ENCODE measurements at places on chromosomes 7 and 10. TPM values are rescaled to one million over a fixed set of nuclear protein-coding genes. Genes with fewer than 3 reads are reported as not detected.

Gene BAIAP2L1
- 0.36 TPM for total RNA-seq

Gene NKX6-2
- total RNA-seq, result not detected

Gene PIP
- total RNA-seq, result not detected

Gene PLXNA4
- total RNA-seq, result 4.4 TPM

Gene RSPH10B
- not detected for total RNA-seq

Gene PAPOLB
- not detected for total RNA-seq

Gene GPAM
- 4.8 TPM for total RNA-seq

Gene LSM5
- total RNA-seq, result 26.8 TPM

Gene FKBP6
- total RNA-seq, result not detected

Gene AKR1E2
- 15.5 TPM for total RNA-seq

GRCh38 chr10:121519901-121520493, 78.2 kb downstream of the FGFR2 start:
- no peak for DNase-seq

DNA sequence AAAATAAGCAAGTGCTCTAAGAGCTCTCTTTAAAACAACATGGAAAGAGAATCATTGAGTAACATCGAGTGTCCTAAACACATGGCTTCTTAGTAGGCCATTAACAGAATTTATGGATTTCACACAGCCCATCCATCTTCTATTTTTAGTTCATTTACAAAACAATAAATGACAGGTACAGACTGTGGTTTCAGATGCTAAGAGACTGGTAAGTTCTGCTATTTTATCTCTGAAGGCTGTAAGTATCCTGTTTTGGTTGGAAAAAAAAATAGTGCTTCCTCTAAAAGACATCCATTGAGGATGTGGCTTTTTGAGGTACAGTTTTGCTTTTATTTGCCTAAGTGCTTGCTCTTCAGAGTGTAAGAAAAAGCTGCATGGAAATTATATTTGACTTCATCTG, 27.4 kb upstream of the GNAI1 start:
- no peak for DNase-seq

DNA sequence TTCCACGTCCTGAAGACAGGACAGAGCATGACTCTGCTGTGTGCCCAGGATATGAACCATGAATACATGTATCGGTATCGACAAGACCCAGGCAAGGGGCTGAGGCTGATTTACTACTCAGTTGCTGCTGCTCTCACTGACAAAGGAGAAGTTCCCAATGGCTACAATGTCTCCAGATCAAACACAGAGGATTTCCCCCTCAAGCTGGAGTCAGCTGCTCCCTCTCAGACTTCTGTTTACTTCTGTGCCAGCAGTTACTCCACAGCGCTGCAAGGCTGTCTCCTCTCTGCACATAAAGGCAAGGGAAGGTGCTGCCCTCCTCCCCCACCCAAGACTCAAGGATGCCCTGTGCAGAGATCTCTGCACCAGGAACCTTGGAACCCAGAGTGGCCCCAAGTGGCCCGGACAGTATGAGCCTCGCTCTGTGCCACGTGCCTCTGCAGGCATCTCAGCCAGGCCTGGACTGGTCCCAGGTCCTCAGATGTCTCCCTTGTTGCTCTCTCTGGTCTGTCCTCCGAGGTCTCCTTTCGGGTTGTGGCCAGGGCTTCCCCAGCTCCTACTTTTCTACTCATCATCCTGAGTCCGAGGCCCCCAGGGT, 230.3 kb upstream of the PRSS58 start:
- DNase-seq, result no peak

DNA sequence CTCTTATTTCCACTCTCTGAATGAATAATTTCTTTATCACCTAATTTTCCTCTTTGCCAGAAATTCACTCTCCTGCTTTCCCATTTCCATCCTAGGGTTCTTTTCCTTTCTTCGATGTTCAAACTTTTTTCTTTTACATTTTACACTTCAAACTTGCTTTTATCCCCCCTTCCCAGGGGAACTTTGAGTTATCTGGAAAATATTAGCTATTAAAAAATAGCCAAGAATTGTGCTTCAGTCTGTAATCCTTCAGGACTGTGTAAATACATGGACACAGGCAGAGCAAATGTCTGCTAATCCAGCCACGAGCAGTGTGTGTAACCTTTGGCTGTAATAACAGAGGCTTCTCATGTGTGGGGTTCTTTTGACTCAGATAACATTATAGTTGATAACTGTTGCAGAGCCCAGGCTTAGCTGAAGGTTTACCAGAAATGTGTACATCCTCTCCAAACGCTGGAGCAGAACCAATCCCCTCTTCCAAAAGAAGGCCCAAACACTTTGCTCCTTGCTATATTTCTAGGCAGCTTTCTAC, 4.6 kb downstream of the ASB4 start:
- no peak for DNase-seq

GRCh38 chr7:107661081-107661864, 645 bp downstream of the SLC26A4 start:
- DNase-seq, result peak; percentile 68

GRCh38 chr7:150372271-150373048, 3.8 kb downstream of the REPIN1 start:
- peak; percentile 62 for DNase-seq

- DNase-seq, result no peak
Observed at GRCh38 chr7:79624336-79624735, 170.9 kb upstream of the MAGI2 start.

DNA sequence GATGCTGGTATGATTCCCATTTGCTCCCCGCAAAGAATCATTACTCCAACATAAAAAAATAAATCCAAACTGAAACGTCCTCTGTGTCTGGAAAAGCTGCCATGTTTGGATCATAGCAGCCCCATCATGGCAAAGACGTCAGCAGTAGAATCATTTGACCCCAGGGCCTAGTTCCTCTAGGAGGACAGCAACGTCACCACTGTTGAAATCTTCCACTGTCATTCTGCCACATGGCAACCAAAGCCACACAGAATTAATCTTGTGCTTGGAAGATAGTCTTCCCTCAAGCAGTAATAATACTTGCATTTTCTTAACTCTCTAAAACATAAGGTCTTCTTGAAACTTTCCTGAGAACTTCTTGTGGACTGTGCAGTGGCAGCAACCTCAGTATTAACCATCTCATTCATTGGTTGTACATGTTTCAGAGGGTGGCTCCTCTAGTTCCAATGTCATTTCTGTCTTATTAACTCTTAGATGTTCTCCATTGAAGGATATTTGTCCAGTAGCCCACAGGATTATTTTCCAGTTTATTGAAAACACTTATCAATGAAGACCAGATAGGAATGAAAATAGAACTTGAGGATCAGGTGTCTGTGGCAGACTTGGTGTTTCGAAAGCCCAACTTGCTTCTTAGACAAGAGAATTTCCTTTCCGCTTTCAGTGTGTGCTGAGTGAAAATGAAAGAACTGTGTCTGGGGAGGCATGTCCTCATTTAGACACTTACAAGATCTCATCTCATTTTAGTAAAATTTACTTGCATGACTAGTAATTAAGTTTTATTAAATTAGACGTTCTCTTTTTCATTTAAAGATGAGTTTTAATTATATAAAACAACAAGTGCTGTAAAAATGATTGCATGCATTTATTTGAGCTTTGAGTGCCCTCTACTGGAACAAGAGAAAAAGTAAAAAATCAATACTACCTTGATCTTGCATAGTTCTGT, 28.9 kb upstream of the INHBA start:
- DNase-seq, result no peak

GRCh38 chr7:69982197-69982596, 383.9 kb downstream of the AUTS2 start:
- DNase-seq, result no peak

- no peak for DNase-seq
Observed at GRCh38 chr7:77788327-77788902, 9.8 kb downstream of the TMEM60 start.

DNA sequence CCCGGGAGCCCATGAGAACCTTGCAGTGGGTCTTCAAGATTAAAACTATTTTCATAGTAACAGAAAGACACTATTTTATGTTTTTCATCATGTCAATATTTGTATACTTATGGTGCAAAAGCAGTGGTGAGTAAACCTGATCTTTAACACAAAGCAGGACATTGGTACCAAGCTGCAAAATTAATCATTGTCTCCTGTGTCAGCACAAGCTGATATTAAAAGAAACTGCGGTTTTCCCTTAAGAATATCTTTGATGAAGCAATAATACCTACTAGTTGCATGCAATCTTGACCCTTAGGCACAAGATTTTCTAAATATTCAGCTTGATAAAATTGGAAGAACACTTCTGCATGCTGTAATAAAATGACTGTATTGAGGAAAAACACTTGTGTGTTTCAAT, 121.7 kb downstream of the MDFIC start:
- DNase-seq, result no peak

DNA sequence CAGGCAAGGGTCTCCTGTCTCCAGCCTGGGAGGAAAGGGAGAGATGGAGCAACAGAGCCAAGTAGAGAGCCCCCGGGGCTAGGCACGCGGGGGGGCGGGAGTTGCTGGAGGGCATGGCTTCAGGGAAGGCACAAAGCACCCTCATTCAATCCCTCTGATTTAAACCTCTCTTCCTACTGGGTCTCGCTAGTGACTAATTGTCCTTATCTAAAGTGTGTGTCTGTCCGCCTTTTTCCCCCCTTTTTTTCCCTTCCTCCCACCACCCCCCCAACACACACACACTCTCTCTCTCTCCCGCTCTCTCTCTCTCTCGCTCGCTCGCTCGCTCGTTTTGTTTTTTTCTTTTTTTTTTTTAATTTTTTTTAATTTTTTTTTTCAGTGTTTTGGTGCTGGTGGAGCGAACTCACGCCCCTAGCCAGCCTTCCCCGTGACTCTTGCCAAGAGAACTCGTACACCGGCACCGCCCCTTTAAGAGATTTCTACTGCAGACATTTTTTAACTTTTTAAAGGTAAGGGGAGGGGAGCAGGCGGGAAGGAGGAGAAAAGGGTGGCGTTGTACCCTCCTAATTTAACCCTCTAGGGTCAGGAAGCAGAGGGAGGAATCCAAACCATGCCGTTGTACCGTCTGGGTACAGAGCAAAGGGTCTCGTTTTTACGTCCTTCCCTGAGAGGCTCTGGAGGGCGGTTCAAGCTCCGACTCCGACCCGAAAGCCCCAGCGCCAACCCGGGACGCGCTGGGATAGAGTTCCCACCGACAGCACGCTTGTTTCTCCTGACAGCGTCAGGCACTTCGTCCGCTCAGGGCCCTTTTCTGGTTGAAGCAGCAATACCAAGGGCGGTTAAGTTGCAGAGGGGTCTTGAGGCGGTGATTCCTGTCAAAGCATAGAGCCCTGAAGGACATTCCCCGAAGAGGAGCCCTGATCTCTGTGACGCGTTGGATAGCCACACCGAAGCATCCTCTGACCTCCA, at the start of gene HPSE2:
HPSE2 (minus strand) TSS at position 195 of the 969 bp plus-strand sequence.
- DNase-seq, result no peak

- no peak for DNase-seq
Observed at GRCh38 chr10:103327906-103328305, 23.0 kb downstream of the PCGF6 start.

DNA sequence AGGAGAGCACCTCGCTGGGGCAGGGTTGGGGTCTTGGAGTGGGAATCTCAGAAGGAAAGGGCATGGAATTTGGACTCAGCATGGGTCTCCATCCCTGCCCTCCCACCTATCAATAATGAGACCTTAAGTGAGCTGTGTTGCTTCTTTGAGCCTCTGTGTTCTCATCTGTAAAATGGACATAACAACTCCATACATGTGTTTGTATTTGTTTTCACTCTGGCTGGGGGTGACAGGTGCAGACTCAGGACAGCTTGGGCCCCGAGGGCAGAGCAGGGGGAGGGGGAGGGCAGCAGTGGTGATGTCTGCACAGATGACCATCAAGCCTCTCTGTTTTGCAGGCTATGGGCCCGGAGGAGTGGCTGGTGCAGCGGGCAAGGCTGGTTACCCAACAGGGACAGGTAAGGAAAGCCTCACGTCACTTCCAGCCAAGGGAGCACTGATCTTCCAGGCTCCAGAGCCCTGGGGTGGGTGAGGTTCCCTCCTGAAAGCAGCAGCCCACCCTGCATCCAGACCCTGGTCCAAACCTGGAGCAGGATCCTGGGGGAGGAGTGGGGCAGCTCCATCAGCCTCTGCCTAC, 19.9 kb downstream of the ELN start:
- DNase-seq, result no peak

GRCh38 chr10:96090463-96090800, 39.7 kb upstream of the ZNF518A start:
- DNase-seq, result no peak

DNA sequence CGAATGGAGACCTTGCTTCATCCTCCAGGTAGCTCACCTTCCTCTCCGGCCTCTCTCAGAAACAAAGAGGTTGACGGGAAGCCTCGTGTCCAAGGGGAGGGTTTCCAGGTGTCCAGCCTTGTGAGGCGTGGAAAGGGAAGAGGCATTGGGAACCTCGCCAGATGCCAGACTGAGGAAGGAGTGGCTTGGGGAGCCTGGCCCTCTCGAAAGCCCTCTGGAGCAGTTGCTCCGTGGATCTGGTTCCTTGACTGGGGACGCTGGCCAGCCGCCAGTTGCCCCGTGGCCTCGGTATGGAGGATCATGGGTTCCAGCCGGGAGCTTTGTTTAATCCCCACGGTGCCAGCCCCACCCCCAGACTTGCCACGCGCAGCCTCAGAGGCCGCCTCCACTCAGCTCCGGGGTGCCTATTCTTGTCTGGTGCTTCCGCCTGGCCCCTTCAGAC, 30.3 kb upstream of the SUN1 start:
- peak; percentile 88 for DNase-seq

GRCh38 chr7:106110238-106110560, 1.9 kb downstream of the SYPL1 start:
- no peak for DNase-seq

DNA sequence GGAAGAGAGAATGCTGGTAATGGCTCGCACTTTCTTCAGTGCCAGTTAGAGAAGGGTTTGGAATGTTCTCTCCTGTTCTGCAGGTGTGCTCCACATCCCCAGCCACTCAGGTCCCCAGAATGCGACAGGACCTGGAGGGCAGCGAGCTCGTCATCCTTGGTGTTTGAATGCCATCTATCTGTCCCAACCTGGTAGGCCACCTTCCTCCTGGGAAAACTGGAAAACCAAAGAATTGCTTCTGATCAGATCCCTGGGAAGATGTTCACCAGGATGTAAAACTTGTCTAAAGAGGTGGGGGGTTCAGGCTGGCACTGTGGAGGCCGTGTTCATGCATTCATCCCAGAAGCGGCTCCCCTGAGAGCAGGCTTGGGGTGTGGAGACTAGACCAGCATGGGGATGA, 379.5 kb downstream of the GLRX3 start:
- DNase-seq, result no peak

- peak; percentile 50 for DNase-seq
Observed at GRCh38 chr10:5832946-5833345, 19.7 kb upstream of the GDI2 start.

- DNase-seq, result no peak
Observed at GRCh38 chr7:124403587-124403986, 362.0 kb downstream of the GPR37 start.
